ENCODE measurements at places on chromosomes 6 and 20. TPM values are rescaled to one million over a fixed set of nuclear protein-coding genes. Genes with fewer than 3 reads are reported as not detected.

LAMA2 gene
- total RNA-seq, result 25.0 TPM

STMND1 gene
- total RNA-seq, result not detected

MARCKS gene
- 121 TPM for total RNA-seq

KHDRBS2 gene
- total RNA-seq, result not detected

LZTS3 gene
- total RNA-seq, result 2.2 TPM

AGPAT4 gene
- total RNA-seq, result 8.5 TPM

BACH2 gene
- 0.27 TPM for total RNA-seq

ZC2HC1B gene
- not detected for total RNA-seq

PROKR2 gene
- not detected for total RNA-seq

BYSL gene
- 33.1 TPM for total RNA-seq

MAS1 gene
- total RNA-seq, result not detected

TRPC4AP gene
- total RNA-seq, result 76.9 TPM

NOTCH4 gene
- 60.4 TPM for total RNA-seq

SH3BGRL2 gene
- total RNA-seq, result 15.9 TPM

NDUFAF4 gene
- 9.3 TPM for total RNA-seq

All from endothelial cell of coronary artery (primary cell).